Karpas-422 (cell line): ENCODE measurements at places on chromosomes 1 and 21. TPM values are rescaled to one million over a fixed set of nuclear protein-coding genes. Genes with fewer than 3 reads are reported as not detected.

DNA sequence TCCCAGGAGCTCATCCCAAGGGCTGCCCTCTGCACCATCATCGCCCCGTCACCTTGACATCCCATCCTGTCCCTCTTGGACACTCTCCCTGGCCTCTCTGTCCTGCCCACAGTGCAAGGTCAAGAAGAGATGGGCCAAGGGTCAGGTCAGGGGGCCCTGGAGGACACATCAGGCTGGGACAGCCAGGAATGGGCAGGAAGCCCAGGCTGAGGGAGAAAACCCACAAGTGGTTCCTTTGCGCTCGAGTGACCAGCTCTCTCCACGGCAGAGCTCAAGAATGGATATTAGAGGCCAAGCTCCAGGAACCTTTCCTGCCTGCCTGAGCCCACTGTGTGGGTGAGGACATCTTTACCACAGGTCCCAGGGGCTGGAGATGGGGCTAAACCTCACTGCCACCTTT lies 41.0 kb downstream of the KCNN3 start:
- peaks cover 9% of the 10 kb centered on the region; the same call in 1 of the 2 replicates for H3K36me3 ChIP-seq
- no peaks in the 10 kb centered on the region for H3K27me3 ChIP-seq
- no peak overlapping the region for H3K4me3 ChIP-seq
- H3K27ac ChIP-seq: no peak overlapping the region
- peaks cover 63% of the 10 kb centered on the region for H3K4me1 ChIP-seq

DNA sequence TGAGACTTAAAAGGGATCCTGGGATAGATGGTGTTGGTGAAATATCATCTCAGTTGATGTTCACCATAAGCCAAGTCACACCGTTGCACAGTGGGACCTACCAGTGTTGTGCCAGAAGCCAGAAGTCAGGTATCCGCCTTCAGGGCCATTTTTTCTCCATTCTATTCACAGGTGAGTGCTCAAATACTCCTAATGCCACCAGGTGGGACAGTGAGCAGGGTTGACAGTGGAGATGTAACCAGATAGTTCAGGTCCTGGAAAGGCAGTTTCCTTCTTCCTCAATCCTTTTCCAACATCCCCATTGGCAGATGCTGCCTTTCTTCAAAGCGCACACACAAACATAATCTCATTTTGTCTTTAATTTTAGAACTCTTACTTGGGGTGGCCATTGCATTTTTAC lies 11.6 kb downstream of the CD160 start:
- H3K4me1 ChIP-seq: peaks cover 11% of the 10 kb centered on the region
- DNase-seq: no peak
- no peak overlapping the region for H3K27ac ChIP-seq

DNA sequence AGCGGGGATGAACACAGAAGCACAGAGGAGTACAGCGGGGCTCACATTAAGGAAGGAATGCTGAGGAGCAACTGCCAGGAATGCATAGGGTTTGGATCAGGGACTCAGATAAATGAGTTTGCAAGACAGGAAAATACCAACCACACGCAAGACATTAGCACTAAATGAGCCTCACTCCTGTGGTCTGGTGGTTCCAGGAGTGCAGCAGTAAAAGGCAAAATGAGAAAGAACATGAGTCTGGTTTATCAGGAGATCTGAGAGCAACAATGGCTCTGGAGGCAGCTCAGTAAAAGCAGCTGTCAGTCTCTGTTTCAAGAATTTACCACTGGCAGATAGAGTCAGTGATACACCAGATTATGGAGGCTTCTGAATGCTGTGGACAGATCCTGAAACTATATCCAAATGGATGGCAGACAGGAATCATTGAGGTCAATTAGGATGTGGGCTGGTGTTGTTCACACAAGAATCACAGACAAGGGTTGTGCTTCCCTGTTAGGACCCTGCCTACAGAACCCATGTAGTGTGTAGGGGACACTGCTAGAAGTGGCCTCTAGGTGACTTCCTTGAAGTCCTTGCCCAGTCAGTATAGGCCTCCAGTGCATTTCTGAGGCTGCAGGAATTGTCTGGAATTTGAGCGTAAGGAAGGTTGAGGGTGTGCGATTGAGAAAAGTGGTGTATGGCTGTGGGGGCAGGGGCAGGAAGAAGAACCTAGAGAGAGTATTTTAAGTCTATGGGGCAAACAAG lies 50.3 kb downstream of the CASQ2 start:
- DNase-seq: no peak
- no peaks in the 10 kb centered on the region for H3K4me1 ChIP-seq
- H3K27ac ChIP-seq: no peak overlapping the region
- no peak overlapping the region for H3K4me3 ChIP-seq
- H3K27me3 ChIP-seq: no peaks in the 10 kb centered on the region

The AADACL4 gene
- total RNA-seq: not detected in 2 replicates

The CFAP141 gene
- not detected in 2 replicates for total RNA-seq

The FCRL3 gene
- 24.7 and 45.8 TPM in 2 replicates for total RNA-seq

The LEMD1 gene
- not detected in 2 replicates for total RNA-seq

The ADAMTS4 gene
- total RNA-seq: 0.15 TPM in 1 of 2 replicates, not detected in the other
